Fibroblast of skin of abdomen (primary cell): ENCODE measurements at places on chromosomes 7 and 10.

- no peak for DNase-seq
Measured at GRCh38 chr10:3287572-3288445, 115.2 kb upstream of the PITRM1 start.

- peak; percentile 78 for DNase-seq
Measured at GRCh38 chr7:18828260-18828993, 289.0 kb downstream of the TWIST1 start.

GRCh38 chr10:105840288-105840770, 1199.2 kb downstream of the SORCS3 start:
- peak; percentile 38 for DNase-seq

- DNase-seq: no peak
Measured at GRCh38 chr10:1316121-1316808, 260.1 kb downstream of the WDR37 start.

GRCh38 chr10:113326160-113327111, 226.4 kb upstream of the HABP2 start:
- DNase-seq: peak; percentile 91

GRCh38 chr10:32245760-32246159, 101.2 kb downstream of the EPC1 start:
- no peak for DNase-seq

DNA sequence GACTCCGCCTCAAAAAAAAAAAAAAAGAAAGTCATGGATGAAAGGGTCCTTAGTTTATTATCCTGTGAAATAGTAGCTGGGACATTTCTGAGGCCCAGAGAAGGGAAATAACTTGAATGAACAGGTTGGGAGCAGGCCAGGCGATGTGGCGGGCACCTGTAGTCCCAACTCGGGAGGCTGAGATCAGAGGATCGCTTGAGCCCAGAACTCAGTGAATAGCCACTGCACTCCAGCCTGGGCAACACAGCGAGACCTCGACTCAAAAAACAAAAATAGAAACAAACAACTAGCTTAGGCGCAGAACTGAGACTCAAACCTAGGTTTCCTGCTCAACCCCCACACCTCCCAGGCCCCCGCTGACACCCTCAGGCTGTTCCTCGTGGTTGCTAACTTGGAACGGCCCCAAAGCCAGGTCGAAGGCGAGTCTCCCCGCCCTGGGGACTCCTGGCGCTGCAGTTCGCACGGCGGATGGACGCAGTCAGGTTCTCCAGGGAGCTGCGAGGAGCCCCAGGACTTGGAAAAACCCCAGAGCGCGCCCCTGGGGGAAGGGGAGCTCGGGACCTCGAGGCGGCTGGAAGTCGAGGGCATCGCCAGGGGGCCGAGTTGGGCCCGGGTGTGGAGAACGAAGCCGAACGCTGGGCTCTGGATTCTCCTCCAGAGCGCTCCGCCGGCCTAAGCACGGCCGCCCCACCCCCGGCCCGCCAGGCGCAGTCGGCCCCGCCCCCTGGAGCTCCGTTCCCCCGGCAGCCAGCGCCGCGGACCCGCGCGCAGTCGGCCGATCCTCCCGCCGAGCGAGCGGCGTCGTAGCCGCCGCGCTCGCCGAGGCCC, at the start of gene STOX1:
Gene STOX1, plus strand, starts transcription at position 768 of the 828 bp plus-strand sequence. CDS start 93 bp downstream, outside the sequence.
- DNase-seq: peak; percentile 58

- no peak for DNase-seq
Measured at GRCh38 chr7:106457678-106458077, 172.9 kb upstream of the NAMPT start.

DNA sequence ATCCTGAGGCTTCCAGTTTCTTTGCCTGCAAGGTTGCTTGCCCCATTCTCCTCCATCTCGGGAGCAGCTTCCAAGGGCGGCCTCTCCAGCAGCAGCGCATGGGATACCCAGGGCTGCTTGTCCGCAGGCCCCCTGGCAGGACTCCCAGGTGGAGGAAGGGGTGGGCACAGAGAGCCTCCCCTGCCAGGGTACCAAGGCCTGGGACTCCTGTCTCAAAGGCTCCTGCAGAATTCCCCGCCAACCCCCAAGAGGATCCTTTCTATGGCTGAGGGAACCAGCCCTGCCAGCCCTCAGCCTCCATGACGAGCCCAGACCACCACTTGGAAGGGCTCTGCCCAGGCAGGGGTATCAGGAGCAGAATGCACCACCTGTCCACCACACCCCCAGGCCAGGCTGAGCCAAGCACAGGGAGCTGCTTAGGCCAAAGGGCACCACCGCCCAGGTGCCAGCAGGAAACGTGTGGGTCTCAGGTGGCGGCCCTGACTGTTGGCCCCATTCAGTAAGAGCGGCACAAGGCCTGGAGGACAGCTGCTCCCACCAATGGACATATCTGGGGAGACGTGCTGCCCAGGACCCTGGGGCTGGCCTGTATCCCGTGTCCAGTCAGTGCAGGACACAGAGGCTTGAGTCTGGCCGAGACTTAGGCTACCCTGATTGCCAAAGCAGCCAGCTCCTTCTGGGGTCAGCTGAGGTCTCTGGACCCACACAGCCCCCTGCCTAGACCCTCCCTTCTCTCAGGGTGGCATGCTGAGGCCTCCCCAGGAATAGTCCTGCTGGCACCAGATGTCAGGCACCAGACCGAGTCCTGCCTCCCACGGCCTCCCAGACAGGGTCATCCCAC, 33.8 kb upstream of the INPP5A start:
- no peak for DNase-seq

DNA sequence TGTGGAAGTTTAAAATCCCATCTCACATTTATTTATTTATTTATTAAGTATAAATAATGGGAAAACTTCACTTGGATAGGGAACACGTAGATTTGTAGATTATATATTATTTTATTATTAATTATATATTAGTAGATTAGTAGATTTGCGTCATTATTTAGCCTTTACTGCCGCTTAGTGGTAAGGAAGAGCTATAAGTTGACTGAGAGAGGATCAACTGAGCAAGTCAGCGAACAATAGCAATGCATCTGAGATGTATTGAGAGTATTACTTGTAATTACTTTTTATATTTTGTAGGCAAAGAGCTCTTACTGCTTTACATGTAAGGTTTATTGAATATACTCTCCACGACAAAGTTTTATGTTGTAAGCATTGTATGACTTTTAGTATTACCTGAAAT, 244.5 kb upstream of the ANKRD30A start:
- DNase-seq: peak; percentile 26

DNA sequence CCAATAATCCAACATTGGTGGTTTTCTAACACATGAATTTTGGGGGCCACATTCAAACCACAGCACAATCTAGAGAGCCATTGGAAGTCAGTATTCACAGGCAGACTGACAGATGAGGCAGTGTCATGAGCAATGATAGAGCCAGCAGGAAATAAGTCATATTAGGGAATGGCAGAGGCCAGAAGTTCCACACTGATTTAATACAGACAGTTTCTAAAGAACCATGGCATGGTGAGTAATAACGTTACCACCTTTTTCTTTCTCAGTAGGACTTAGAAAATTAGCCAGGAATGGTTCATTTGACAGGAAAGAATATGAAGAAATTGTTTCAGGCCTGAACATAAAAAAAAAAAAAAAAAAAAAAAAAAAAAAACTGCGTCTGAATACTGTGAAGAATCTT, 210.3 kb downstream of the GPAM start:
- DNase-seq: peak; percentile 76

DNA sequence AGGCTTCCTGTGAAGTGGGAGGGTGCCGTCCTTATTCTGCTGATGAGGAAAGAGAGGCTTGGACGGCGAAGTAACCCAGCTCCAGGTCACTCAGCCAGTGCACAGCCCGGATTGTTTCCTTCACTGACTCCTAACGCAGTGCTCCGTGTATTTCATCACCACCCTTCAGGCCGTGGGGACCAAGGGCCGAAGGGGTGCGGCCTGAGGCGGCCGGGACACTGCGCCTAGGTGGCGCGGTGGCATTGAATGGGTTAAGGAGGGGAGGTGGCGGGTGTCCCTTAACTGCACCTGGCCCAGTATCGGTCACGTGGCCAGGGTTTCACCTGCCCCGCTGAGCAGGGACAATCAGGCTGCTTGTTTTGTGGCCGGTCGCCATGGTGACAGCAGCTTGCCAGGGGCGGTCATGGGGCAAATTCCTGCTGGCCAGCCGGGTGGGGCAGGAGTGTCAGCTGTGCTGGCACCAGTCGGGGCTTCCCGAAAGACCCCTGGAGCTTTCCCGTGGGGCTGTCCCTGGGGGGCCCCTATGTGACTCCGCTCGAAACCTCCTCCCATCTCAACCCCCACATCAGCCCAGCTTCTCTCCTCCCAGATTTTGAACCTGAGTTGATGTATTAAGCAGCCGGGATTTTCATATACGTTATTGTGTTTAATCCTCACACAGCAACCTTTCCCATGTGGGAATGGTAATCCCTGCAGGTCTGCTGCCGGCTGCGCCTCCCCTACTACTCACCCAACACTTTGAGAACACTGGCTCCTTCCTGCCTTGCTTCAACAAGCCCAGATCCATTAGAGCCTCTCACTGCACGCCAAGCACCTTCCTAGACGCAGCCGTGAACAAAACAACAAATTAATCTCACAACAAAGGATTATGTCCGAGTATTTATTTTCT, 4.4 kb upstream of the ABHD11 start:
- DNase-seq: no peak

- peak; percentile 72 for DNase-seq
Measured at GRCh38 chr7:94127026-94127425, 122.9 kb upstream of the BET1 start.

DNA sequence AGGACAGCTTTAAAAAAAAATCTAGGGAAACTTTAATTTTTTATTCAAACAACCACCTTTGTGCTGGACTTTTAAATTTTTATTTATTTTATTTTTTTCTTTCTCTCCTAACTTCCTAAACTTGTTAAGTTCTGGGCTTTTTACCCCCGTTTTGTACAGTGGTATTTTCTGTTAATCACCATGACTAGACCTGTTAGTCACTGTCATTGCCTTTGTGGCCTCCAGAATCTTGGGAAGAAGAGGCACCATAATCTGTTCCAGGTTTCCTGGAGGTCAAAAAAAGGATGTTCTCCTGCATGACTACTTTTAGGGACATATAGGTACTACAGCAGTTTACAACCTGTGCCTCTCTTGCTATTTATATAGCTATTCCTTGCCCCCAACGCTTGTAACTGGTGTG, 31.1 kb upstream of the DDX50 start:
- no peak for DNase-seq

- DNase-seq: no peak
Measured at GRCh38 chr10:93518531-93518930, 22.1 kb downstream of the CEP55 start.
